NCI-H2107 (cell line): ENCODE measurements at places on chromosomes 5 and 9.

DNA sequence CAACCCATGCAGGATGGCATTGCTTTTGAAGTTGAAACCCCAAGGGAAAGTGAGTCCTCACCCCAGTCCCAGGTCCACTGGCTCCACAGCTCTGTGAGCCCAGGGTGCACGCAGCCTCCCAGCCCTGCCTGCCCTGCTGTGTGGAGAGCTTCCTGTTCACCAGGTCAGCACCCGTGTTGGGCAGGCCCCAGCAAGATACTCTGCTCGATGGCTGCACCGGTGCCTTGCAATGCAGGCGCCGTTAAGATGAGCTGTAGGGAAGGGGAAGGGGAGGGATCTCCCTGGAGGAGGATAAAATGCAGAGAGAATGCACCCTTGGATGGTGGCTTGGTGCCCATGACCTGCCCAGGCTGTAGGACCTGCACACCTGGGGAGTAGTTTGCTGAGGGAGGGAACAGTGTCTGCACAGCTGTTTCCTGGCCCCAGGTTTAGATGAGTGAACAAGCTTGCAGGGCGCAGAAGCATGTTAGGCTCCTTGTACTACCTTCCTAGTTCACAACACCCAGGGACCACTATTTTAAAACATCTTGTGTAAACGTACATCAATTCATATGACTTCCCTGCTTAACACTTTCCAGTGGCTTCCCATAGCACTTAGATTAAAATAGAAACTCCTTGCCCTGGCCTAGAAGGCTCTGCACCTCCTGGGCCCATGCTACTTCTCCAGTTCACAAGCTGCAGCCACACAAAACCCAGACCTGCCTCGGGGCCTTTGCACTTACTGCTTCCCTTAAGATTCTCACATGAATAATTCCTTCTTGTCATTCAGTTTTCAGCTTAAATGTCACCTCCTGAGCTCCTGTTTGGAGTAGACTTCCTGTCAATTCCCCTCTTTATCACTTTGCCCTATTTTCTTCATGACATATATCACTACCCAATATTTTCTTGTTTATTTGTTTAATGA lies 19.6 kb downstream of the FAT2 start:
- no peak for DNase-seq

- DNase-seq = no peak
Measured at GRCh38 chr9:19828576-19829109, 39.8 kb upstream of the SLC24A2 start.

DNA sequence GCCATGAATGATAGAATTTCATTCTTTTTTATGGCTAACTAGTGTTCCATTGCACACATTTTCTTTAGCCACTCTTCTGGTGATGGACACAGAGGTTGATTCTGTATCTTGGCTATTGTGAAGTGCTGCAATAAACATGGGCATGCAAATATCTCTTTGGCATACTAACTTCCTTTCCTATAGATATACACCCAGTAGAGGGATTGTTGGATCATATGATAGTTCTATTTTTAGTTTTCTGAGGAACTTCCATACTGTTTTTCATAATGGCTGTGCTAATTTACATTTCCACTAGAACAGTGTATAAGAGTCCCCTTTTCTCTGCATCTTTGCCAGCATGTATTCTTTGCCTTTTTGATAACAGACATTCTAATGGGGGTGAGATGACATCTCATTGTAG lies 50.4 kb upstream of the CDK5RAP2 start:
- DNase-seq = no peak

GRCh38 chr5:17381932-17382331 lies 116.1 kb upstream of the TAF11L2 start:
- no peak for DNase-seq

DNA sequence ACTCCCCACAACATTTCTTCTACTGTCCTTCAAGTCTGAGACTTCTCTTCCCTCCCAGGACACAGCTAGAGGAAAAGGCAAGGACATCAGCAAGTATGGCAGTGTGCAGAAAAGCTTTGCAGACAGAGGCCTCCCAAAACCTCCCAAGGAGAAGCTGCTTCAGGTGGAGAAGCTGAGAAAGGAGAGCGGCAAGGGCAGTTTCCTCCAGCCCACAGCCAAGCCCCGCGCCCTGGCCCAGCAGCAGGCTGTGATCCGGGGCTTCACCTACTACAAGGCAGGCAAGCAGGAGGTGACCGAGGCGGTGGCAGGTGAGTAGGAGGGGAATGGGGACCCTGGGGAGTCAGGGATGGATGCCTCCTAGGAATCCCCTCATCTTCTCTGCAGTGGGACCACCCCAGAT lies 24.4 kb downstream of the OLFML2A start:
- no peak for DNase-seq

- DNase-seq = no peak
Measured at GRCh38 chr9:133256136-133256461, 18.9 kb downstream of the ABO start.

DNA sequence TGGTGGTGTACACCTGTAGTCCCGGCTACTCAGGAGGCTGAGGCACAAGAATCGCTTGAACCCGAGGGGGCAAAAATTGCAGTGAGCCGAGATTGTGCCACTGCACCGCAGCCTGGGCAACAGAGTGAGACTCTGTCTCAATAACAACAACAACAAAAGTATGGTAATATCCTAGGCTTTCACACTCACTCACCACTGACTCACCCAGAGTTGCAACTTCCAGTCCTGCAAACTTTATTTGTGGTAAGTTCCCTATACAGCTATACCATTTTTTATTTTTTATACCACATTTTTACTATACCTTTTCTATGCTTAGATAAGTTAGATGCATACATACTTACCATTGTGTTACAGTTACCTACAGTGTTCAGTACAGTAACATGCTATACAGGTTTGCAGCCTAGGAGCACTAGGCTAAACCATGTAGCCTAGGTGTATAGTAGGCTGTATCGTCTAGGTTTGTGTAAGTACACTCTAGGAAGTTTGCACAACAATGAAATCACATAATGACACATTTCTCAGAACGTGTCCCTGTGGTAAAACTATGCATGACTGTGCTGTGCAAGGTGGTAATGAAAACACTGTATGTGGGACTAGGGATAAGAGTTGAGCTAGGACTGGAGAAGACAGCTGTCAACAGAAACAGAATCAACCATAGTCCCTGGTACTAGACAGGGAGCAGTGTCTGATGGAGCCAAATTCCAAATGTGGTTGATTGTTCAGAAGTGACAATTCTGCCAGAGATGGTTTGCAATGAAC lies 109.5 kb upstream of the RAD23B start:
- DNase-seq = no peak

- DNase-seq = no peak
Measured at GRCh38 chr5:1007221-1007680, 1.4 kb upstream of the NKD2 start.

DNA sequence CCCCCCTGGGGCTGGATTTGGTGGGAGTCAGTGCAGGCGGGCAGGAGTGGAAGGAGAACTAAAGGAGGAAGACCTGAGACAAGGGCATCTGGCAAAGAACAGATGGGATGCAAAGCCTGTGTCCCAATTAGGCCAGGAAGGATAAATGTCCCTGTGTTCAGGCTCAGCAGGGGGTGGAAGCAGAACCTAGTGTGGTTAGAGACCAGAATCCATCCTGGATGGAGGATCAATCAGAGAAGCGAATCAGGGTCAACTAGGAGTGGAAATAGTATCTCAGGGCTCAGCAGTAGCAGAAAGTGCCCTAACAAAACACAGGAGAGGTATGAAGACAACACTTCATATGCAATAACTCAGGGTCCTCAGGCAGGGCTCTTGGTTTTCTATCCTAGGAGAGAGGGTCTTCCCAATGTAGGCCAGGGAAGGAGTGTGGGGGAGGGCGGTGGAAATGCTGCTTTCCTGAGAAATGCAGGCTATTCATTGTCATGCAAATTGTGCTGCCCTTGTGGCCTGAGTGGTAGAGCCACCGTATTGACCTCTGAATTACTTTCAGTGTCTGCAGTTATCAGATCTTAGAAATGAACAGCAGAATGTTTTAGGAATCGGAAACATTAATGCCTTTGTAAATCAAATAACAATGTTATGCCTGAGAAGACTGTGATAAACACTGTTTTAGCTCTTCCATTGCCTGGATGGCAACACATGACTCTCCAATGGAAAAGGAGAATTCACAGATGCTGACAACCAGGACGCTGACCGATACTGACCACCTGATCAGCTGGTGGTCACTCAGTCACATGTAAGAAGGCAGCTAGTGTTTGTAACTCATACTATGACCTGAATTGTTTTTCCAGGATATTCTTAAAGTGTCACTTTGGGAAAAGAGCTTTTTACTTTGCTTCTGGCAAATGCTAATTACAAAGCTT lies 323.6 kb downstream of the SEMA5A start:
- no peak for DNase-seq

GRCh38 chr9:26983340-26983739 lies 22.1 kb downstream of the LRRC19 start:
- DNase-seq = no peak
